ENCODE measurements at places on chromosomes 6 and 20. TPM values are rescaled to one million over a fixed set of nuclear protein-coding genes. Genes with fewer than 3 reads are reported as not detected.

The TLDC2 gene
- total RNA-seq, result not detected

The TRIM38 gene
- total RNA-seq, result 17.5 TPM

The SRMS gene
- total RNA-seq, result not detected

The GUCA1A gene
- total RNA-seq, result not detected

The SYNDIG1 gene
- total RNA-seq, result not detected

The VNN1 gene
- 0.42 TPM for total RNA-seq

The MOCS1 gene
- 0.37 TPM for total RNA-seq

The KHDRBS2 gene
- total RNA-seq, result not detected

The COL10A1 gene
- not detected for total RNA-seq

The DPPA5 gene
- not detected for total RNA-seq

The CD24 gene
- total RNA-seq, result 3.3 TPM

The HCRTR2 gene
- total RNA-seq, result not detected

The IDH3B gene
- 135 TPM for total RNA-seq

The TPX2 gene
- total RNA-seq, result 0.57 TPM

The LY6G6C gene
- total RNA-seq, result not detected

The CALHM6 gene
- total RNA-seq, result 3.2 TPM

The TAF4 gene
- total RNA-seq, result 17.8 TPM

The TINAG gene
- total RNA-seq, result not detected

The MYCT1 gene
- total RNA-seq, result 4.6 TPM

The SLC32A1 gene
- total RNA-seq, result not detected

The AGPAT4 gene
- total RNA-seq, result 15.9 TPM

The PHACTR3 gene
- total RNA-seq, result 0.52 TPM

The ARG1 gene
- not detected for total RNA-seq

The XKR7 gene
- not detected for total RNA-seq

The ZKSCAN3 gene
- total RNA-seq, result 3.9 TPM

The CLDN20 gene
- total RNA-seq, result not detected

The CTCFL gene
- total RNA-seq, result not detected

The GTF3C6 gene
- 36.8 TPM for total RNA-seq

The SAPCD1 gene
- total RNA-seq, result 3.6 TPM

The WFDC12 gene
- total RNA-seq, result not detected

The GRM1 gene
- not detected for total RNA-seq

The RNF39 gene
- total RNA-seq, result not detected

The SLC4A11 gene
- total RNA-seq, result 1.3 TPM

The NOTCH4 gene
- 1.0 TPM for total RNA-seq
